ENCODE measurements at places on chromosomes 13 and 19.

GRCh38 chr13:114259974-114260373 is 21.4 kb upstream of the UPF3A start:
- DNase-seq: no peak

- no peak for DNase-seq
Measured at GRCh38 chr13:22562116-22562515, 618.7 kb upstream of the SGCG start.

DNA sequence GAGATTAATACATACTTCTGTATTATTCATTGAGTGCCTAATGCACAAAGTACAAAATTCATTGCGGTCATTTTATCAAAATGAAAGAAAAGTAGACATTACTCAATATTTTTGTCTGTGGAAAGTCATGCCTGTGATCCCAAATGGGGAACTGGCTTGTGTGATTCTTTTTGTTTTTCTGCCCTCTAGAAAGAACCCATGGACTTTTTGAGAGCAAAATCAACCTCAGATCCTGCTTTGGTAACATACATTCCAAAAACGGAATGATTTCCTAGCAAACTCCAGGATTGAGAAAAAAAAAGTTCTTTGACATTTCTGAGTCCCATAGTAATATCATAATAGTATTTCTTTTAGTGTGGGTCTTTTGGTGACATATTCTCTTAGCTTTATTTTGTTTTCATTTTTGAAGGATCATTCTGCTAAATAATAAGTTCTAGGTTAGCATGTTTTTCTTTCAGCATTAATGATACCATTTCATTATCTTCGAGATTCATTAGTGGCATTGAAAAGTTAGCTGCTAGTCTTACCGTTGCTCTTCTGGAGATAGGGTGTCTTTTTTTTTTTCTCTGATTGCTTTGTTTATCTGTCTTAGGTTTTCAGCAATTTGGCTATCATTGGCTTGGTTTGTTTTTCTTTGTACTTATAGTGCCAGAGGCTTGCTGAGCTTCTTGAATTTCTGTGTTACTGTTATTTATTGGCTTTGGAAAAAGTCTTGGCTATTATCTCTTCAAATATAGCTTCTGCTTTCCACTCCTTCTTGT is 102.4 kb upstream of the CSNK1A1L start:
- peak; percentile 9 for DNase-seq

DNA sequence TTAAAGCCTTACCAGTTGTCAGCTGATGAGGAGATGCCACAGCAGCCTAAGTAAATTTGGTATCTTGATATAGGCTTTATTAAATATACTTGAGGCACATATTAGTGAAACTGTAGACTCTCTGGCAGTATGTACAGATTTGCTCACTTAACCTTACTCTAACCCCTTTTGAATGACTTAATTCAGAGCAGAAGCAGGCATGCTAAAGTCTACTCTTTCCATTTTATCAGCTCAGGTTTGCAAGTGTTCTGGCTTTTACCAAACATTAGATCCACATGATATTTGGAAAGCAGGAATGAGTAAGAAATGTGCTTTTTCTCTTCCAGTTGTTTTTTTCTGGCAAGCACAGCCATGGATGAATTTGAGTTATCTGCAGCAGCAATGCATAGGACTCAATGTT is 541.0 kb upstream of the PCDH9 start:
- no peak for DNase-seq

DNA sequence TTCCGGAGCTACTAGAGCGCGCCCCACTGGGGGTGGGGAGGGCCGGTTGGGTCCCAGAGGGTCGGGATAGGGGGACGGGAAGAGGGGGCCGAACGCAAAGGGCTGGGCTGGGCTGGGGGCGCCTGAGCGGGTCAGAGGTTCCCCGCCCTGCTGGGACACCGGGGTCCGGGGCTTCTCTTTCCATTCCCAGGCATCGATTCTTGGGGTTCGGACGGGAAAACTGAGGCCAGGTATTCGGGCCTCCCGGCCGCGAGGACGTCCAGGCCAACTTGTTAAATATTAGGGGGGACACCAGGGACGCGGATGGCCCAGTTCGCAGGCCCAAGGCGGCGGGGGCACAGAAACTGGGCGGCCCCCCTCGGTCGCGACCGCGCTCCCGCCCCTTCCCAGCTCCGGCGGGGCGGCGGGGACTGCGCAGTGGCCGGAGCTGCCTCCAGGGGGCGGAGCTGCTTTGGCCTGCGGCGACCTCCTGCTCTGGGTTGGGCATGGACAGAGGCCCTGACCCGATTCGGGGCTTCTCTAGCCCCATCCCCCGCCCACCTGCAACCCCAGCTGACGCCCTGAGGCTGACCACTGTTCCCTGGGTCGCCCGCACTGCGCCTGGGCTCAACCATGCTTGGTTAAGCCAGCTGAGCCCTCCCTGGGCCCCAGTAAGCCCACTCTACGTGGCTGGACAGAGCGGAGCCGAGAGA is 1.2 kb upstream of the KLF16 start:
- peak; percentile 83 for DNase-seq

DNA sequence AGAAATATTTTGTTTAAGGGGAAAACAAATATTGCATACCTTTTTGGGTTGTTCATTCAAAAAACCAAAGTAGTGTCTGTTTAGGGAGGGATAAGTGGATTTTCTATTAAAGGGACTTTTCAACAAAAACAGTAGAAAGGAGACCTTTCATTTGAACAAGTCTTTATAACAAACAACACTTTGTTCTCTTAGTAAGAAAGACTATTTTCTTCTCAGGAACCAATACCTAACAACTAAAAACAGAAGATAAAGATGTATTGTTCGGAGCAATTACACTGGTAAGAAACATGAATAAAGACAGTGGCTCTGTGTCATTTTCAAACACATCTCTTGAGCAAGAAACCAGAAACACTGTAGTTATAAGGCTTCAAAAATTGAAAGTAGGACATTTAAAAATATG is 1610.1 kb upstream of the PCDH20 start:
- DNase-seq: no peak

DNA sequence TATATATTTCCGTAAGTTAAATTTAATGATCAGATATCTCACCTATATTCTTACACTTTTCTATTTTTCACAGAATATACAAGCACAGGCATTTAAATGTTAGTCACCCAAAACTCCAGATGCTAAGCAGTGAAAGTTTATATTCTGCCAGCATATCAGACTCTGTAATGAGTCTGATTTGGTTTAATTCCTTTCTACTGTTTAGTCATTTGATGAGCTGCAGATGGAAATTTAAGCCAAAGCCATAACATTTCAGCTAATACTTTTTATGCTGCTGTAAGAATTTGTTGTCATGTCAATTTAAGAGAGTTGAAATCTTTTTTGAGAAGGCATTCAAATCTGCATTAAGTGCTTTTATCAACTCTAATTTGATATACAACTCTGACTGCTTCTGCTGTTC is 8.0 kb downstream of the FRY start:
- no peak for DNase-seq

DNA sequence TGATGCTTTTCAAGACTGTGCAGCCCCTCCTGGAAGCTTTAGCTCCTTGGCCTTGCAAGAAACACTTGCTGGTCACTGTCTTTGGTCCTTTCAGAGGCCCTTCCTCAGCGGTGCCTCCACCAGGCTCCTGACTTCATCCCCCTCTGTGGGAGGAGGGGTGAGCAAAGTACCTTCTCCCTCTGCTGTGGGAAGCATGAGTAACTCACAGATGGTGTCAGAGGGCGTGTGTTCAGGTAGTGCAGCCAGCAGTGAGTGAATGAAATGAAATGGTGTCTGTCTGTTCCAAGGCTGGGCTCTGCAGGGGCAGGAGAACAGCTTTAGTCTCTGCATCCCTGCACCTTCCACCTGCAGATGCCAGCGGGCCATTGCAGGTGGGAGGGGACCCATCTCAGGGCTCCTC is 102.9 kb downstream of the SHISA2 start:
- DNase-seq: no peak

DNA sequence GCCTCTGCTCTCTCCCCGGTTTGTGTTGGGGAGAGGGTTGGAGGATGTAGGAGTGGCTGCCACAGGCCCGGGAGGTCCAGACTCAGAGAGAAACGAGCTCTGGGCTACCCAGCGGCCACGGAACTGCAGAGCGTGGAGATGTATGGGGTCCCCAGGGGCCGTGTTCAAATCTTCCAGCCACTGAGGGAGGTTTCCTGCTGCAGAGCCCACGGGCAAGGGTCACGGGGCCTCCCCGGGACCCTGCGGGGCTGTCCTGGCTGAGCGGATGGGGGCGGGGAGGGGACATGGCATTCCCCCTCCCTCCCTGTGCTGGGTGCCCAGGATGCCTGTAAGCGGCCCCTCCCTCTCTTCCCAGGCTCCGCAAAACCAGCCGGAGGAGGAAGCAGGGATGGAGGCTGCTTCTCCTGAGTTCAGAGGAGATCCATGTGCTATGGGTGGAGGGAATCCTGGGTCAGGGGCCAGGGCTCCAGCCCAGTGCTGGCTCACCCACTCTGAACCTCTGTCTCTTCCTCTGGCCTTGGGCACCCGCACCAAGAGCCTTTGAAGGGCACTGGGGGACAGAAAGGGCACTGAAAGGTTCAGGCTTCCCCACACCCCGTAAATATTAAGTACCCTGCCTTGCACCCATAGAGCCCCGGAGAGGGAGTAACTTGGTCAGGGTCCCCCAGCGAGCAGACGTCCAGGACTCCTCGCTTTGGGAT is 22.6 kb downstream of the SMIM24 start:
- DNase-seq: peak; percentile 80

GRCh38 chr13:98940325-98941001 is 37.4 kb downstream of the DOCK9 start:
- DNase-seq: no peak

GRCh38 chr13:107035778-107036177 is 467.8 kb upstream of the ARGLU1 start:
- DNase-seq: no peak

DNA sequence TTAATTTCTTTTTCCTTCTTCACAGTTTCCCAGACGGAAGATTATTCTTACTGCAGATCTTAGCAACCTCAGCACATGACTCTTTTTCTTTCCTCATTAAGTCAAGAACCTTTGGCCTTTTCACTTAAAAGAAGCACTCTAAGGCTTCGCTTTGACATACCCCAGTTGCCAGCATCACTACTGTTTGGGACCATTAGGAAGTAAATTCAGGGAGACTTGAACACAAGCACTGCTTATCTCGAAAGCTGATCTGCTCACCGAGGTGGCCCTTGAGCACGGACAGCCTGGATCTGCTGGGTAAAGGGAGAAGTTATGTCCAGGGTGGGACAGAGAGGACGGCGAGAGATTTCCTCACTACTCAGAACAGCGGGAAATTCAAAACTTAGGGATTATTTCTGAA is 151.4 kb upstream of the RNF113B start:
- no peak for DNase-seq

- no peak for DNase-seq
Measured at GRCh38 chr13:77513719-77514335, 21.7 kb upstream of the SCEL start.

GRCh38 chr13:28248080-28248479 is 109.7 kb downstream of the PAN3 start:
- no peak for DNase-seq

DNA sequence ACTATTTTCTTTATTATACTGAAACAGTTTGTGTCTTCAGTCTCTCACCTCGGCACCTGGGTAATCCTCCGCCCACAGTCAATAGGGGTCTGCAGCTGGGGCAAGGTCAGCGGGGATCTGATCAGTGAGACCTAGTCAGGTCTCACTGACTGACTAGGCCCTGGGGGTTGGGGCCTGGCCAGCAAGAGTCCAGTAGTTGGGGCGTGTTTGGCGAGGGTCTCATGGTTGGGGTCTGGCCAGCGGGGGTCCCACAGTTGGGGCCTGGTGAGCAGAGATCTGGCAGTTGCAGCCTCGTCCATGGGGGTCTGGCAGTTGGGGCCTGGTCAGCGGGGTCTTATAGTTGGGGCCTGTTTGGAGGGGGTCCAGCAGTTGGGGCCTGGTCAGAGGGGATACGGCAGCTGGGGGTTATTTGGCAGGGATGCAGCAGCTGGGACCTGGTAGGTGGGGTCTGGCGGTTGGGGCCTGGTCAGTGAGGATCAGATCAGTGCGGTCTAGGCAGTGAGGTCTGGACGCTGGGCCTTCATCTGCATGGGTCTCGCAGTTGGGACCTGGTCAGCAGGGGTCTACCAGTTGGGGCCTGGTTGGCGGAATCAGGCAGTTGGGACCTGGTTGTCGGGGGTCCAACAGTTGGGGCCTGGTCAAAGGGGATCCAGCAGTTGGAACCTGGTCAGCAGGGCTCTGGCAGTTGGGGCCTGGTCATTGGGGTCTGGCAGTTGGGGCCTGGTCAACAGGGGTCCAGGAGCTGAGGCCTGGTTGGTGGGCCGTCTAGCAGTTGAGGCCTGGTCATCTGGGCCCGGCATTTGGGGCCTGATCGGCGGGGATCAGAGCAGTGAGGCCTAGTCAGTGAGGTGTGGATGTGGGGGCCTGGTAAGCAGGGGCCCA is 61.1 kb upstream of the TPM4 start:
- no peak for DNase-seq

GRCh38 chr19:16295057-16295456 is 29.6 kb upstream of the KLF2 start:
- no peak for DNase-seq

DNA sequence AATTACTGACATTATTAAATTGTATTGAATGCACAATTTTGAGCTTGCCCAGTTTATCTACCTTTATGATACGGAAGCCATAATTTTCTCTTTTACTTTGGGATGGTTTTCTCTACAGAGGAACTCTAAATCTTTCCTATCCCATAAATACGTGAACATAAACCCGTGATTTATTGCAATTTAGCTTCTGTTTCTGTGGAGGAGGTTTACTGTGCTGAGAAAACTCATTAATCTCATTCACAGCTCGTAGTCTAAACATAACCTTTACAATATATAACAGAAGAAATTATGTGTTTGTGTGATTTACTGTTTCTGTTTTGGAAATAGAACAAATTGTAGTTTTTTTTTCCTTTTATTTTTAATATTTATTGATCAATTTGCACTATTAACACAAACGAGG is 207.1 kb upstream of the PCDH9 start:
- DNase-seq: no peak

DNA sequence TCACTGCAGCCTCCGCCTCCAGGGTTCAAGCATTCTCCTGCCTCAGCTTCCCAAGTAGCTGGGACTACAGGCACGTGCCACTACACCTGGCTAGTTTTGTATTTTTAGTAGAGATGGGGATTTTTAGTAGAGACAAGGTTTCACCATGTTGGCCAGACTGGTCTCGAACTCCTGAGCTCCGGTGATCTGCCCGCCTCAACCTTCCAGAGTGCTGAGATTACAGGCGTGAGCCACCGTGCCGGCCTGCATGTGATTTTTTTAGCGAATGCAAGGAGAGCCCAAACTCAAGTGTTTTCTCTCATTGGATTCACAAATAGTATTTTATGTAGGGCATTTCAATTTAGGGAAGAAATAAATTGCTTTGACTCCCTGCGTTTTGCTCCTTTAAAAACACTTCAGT is 4.4 kb downstream of the ZMYM2 start:
- DNase-seq: no peak

DNA sequence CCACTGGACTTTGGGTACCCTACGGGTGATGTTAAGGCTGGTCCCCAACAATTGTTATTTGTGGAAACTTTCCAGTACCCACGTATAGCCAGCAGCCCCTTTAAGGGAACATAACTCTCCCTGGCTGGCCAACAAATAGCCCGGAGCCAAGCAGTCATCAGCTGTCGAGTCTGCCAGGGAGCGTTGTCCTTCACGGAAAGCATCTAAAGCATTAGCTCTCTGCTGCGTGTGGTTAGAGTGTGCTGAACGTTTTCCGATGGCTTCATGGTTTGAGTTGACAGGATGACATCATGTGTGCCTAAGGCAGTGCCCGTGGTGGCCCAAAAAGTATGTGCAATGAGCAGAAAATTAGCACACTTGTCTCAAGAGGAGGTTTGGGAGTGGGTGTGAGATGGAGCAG is 3.3 kb upstream of the ZNF556 start:
- DNase-seq: no peak
